ENCODE measurements at places on chromosomes 3 and 15. TPM values are rescaled to one million over a fixed set of nuclear protein-coding genes. Genes with fewer than 3 reads are reported as not detected.

CPNE9 gene
- 0.07 TPM for total RNA-seq

- no peaks in the 10 kb centered on the region for H3K36me3 ChIP-seq
- H3K4me1 ChIP-seq = no peaks in the 10 kb centered on the region
- no peak overlapping the region for H3K27ac ChIP-seq
- no peak overlapping the region for H3K4me3 ChIP-seq
Observed at GRCh38 chr15:70258369-70259027, 160.8 kb upstream of the TLE3 start.

ISY1 gene
- 18.1 TPM for total RNA-seq

- no peaks in the 10 kb centered on the region for H3K36me3 ChIP-seq
- peaks cover 4% of the 10 kb centered on the region for H3K27me3 ChIP-seq
- no peak overlapping the region for H3K4me3 ChIP-seq
- no peak for DNase-seq
- no peaks in the 10 kb centered on the region for H3K4me1 ChIP-seq
Observed at GRCh38 chr3:11737742-11738141, 94.0 kb upstream of the VGLL4 start.

- DNase-seq = peak; percentile 61
- H3K27ac ChIP-seq = no peak overlapping the region
- no peak overlapping the region for H3K4me3 ChIP-seq
- no peaks in the 10 kb centered on the region for H3K4me1 ChIP-seq
- no peaks in the 10 kb centered on the region for H3K36me3 ChIP-seq
Observed at GRCh38 chr3:97658668-97659285, 105.8 kb upstream of the ARL6 start.

DNA sequence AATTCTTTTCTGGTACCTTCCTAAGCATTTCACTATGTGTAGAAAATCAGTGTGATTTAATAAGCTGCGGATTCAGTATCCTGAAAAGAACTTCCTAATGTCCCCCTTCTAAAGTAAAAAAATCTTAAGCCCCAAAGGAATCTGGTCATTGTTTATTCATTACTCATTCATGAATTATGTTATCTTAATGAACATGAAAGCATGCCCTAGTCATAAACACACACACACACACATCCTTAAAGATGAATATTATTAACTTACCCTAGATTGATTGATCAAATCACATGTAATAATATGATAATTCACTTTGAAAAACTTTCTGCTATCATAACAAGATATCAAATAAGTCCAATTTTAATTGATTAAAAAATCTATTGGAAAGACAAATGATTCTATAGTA lies 96.4 kb upstream of the BFSP2 start:
- no peak overlapping the region for H3K4me3 ChIP-seq
- H3K27me3 ChIP-seq = 0 out of 2 replicates have a peak, but pooled peaks cover 4% of the 10 kb centered on the region
- no peaks in the 10 kb centered on the region for H3K4me1 ChIP-seq

- no peak overlapping the region for H3K4me3 ChIP-seq
- no peaks in the 10 kb centered on the region for H3K27me3 ChIP-seq
- H3K4me1 ChIP-seq = peaks cover 27% of the 10 kb centered on the region
- peak; percentile 59 for DNase-seq
Observed at GRCh38 chr3:65483480-65483879, 555.2 kb downstream of the MAGI1 start.

GRCh38 chr3:195587824-195588223 lies 4.1 kb upstream of the APOD start:
- no peak overlapping the region for H3K4me3 ChIP-seq
- no peaks in the 10 kb centered on the region for H3K27me3 ChIP-seq
- H3K36me3 ChIP-seq = no peaks in the 10 kb centered on the region

UROC1 gene
- total RNA-seq = not detected

CHST14 gene
- total RNA-seq = 12.2 TPM

FEZF2 gene
- not detected for total RNA-seq

RAMAC gene
- 43.8 TPM for total RNA-seq

KBTBD13 gene
- not detected for total RNA-seq

IMPG2 gene
- 0.17 TPM for total RNA-seq

- H3K27ac ChIP-seq = no peak overlapping the region
- H3K4me3 ChIP-seq = no peak overlapping the region
- H3K4me1 ChIP-seq = 0 out of 2 replicates have a peak, but pooled peaks cover 6% of the 10 kb centered on the region
- DNase-seq = no peak
- no peaks in the 10 kb centered on the region for H3K27me3 ChIP-seq
- no peaks in the 10 kb centered on the region for H3K36me3 ChIP-seq
Observed at GRCh38 chr3:27487383-27487782, 3.2 kb upstream of the SLC4A7 start.

TJP1 gene
- total RNA-seq = 102 TPM

PRRT3 gene
- total RNA-seq = 4.4 TPM

- no peaks in the 10 kb centered on the region for H3K36me3 ChIP-seq
- H3K27ac ChIP-seq = no peak overlapping the region
- H3K4me1 ChIP-seq = no peaks in the 10 kb centered on the region
- no peak overlapping the region for H3K4me3 ChIP-seq
Observed at GRCh38 chr3:144760831-144761230, 789.2 kb downstream of the DIPK2A start.

DNA sequence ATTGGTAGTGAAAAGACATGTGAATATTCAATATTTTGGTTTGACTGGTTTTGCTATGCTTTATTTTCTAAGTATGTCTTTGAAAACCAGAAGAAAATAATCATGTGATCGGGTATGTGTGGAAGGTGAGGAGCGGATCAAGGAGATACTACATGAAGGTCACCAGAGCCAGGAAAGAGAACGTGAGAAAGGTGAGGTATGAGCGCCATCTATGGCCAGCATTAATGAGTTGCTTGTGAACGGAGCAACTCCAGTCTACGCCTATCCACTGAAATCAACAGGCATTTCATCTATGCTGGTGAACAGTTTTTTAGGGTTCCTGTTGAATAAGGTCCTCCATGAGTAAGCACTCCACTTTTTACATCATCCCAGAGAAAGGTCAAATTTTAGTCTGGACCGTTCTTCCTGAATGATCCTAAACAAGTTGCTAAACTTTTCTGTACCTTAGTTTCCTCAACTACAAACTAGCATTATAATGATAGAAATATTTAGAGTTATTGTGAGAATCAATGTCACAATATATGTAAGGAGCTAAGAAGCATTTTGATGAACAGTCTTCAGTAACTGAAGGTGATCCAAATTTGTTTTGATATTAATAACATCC lies 1435.2 kb upstream of the CADM2 start:
- H3K36me3 ChIP-seq = no peaks in the 10 kb centered on the region
- H3K4me1 ChIP-seq = no peaks in the 10 kb centered on the region
- DNase-seq = peak; percentile 84
- H3K4me3 ChIP-seq = no peak overlapping the region
- H3K27ac ChIP-seq = no peak overlapping the region

- peak; percentile 18 for DNase-seq
- no peaks in the 10 kb centered on the region for H3K4me1 ChIP-seq
- no peak overlapping the region for H3K27ac ChIP-seq
- H3K36me3 ChIP-seq = no peaks in the 10 kb centered on the region
Observed at GRCh38 chr3:40237889-40238571, 71.5 kb upstream of the EIF1B start.

- no peak overlapping the region for H3K4me3 ChIP-seq
- no peaks in the 10 kb centered on the region for H3K27me3 ChIP-seq
- DNase-seq = no peak
Observed at GRCh38 chr3:149507491-149508324, 33.2 kb downstream of the TM4SF4 start.

CHRNA5 gene
- total RNA-seq = 11.0 TPM

GRCh38 chr3:18189282-18190050 lies 235.7 kb downstream of the SATB1 start:
- no peak overlapping the region for H3K4me3 ChIP-seq
- H3K27ac ChIP-seq = no peak overlapping the region
- no peaks in the 10 kb centered on the region for H3K4me1 ChIP-seq
- no peaks in the 10 kb centered on the region for H3K27me3 ChIP-seq
- DNase-seq = peak; percentile 8
- H3K36me3 ChIP-seq = no peaks in the 10 kb centered on the region

- H3K4me1 ChIP-seq = no peaks in the 10 kb centered on the region
- H3K4me3 ChIP-seq = no peak overlapping the region
- no peak for DNase-seq
- H3K36me3 ChIP-seq = no peaks in the 10 kb centered on the region
Observed at GRCh38 chr3:122993124-122993978, 34.2 kb downstream of the SEMA5B start.

GRCh38 chr15:74037171-74038117 lies 42.9 kb downstream of the PML start:
- no peak overlapping the region for H3K4me3 ChIP-seq
- H3K36me3 ChIP-seq = no peaks in the 10 kb centered on the region
- H3K27me3 ChIP-seq = no peaks in the 10 kb centered on the region
- H3K27ac ChIP-seq = no peak overlapping the region
- DNase-seq = no peak

ST3GAL6 gene
- total RNA-seq = 7.3 TPM

GRCh38 chr15:83115831-83116565 lies 8.6 kb downstream of the TM6SF1 start:
- DNase-seq = no peak
- H3K4me3 ChIP-seq = no peak overlapping the region
- H3K27me3 ChIP-seq = no peaks in the 10 kb centered on the region
- no peaks in the 10 kb centered on the region for H3K4me1 ChIP-seq
- no peaks in the 10 kb centered on the region for H3K36me3 ChIP-seq

DNA sequence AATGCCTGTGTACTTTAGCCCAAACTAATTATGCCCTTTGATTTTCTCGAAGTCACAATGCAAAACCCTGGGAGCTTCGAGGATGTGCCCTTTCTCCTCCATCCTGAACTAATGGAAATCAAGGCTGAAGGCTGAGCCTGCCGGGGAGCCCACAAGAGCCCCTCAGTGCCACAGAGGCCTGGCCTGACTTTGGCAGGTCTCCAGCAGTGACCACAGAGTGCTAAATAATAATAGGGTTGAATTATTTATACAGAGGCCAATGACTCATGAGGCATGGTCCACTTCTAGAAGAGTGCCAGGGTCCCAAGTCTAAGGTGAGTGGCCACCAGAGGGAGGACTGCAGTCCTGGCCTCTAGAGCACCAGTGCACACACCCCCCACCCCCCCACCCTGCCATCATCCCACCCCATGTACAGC lies 19.1 kb upstream of the GLCE start:
- no peak overlapping the region for H3K4me3 ChIP-seq
- DNase-seq = peak; percentile 55
- H3K4me1 ChIP-seq = no peaks in the 10 kb centered on the region
- H3K36me3 ChIP-seq = no peaks in the 10 kb centered on the region
- no peak overlapping the region for H3K27ac ChIP-seq

GRCh38 chr15:69869881-69870505 lies 227.7 kb downstream of the TLE3 start:
- peaks cover 4% of the 10 kb centered on the region for H3K4me1 ChIP-seq
- H3K27ac ChIP-seq = no peak overlapping the region
- H3K27me3 ChIP-seq = no peaks in the 10 kb centered on the region
- DNase-seq = no peak
- H3K4me3 ChIP-seq = no peak overlapping the region

- H3K4me1 ChIP-seq = peaks cover 38% of the 10 kb centered on the region
- DNase-seq = peak; percentile 44
- no peaks in the 10 kb centered on the region for H3K27me3 ChIP-seq
- H3K27ac ChIP-seq = peak overlapping the region; percentile 16
Observed at GRCh38 chr3:64190517-64191515, 34.5 kb downstream of the PRICKLE2 start.

DNA sequence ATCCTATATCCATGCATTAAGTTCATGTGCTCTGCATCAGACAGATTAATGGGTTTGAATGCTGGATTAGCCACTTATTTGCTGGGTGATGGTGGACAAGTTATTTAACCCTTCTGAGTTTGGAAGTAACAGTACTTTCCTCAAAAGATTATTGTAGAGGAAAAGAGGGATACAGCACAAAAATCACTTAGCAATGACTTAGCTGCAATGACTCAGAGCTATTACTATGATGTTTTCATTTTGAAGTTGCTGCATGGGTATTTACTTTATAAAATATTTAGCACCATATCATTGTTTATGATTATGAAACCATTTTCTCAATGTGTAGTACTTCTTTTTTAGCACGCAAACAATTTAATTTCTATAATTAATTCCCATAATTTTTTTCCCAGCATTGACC lies 248.4 kb downstream of the MYRIP start:
- no peaks in the 10 kb centered on the region for H3K4me1 ChIP-seq
- H3K4me3 ChIP-seq = no peak overlapping the region
- no peak for DNase-seq
- H3K27me3 ChIP-seq = 0 out of 2 replicates have a peak, but pooled peaks cover 4% of the 10 kb centered on the region
- no peak overlapping the region for H3K27ac ChIP-seq

DNA sequence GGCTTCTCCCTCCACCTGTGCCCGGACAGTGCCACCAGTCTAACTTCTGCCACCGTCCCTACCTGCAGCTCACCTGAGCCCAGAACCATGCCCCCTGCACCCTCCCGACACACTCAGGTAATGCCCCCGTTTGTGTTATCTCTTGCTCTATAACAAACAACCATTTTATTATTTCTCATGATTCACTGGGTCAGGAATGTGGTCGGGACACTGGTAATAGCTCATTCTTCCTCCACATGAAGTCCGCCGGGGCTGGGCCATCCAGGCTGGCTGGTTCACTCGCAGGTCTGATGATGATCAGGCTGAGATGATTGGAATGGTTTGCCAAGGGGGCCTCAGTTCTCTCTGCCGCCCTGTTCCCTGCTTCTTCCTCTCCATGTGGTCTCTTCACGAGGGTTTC lies 20.3 kb upstream of the NR2E3 start:
- peak; percentile 88 for DNase-seq
- no peaks in the 10 kb centered on the region for H3K36me3 ChIP-seq
- peak overlapping the region; percentile 12 for H3K4me3 ChIP-seq
- H3K4me1 ChIP-seq = peaks cover 41% of the 10 kb centered on the region
- H3K27ac ChIP-seq = peak overlapping the region; percentile 96

DNA sequence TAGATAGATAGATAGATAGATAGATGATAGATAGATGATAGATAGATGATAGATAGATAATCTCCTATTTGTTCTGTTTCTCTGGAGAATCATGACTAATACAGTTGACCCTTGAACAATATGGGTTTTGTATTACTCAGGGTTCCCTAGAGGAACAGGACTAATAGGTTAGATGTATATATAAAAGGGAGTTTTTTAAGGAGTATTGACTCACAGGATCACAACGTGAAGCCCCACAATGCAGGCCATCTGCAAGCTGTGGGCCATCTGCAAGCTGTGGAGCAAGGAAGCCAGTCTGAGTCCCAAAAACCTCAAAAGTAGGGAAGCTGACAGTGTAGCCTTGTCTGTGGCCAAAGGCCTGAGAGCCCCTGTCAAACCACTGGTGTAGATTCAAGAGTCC lies 67.6 kb downstream of the PYDC2 start:
- DNase-seq = peak; percentile 32
- H3K27me3 ChIP-seq = 0 out of 2 replicates have a peak, but pooled peaks cover 4% of the 10 kb centered on the region
- no peak overlapping the region for H3K4me3 ChIP-seq
- H3K36me3 ChIP-seq = no peaks in the 10 kb centered on the region
- H3K4me1 ChIP-seq = no peaks in the 10 kb centered on the region
- no peak overlapping the region for H3K27ac ChIP-seq

IL5RA gene
- total RNA-seq = not detected

SI gene
- not detected for total RNA-seq

TNIK gene
- 12.0 TPM for total RNA-seq

DNA sequence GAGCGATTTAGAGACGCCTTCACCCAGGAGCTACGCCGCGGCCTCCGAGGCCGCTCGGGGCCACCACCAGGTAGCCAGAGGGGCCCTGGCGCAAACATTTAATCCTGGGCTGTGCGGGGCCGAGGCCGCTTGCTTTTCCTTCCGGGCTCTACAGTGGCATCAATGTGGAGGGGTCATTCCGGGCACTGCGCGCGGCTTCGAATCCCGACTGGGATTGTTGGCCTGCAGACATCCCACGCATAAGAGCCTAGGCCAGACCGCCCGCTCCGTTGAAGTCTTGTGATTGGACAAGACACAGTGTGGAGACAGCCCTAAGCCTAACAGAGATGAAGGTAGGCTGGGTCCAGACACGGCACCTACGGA lies 568 bp upstream of the NCBP2 start:
- H3K27me3 ChIP-seq = no peaks in the 10 kb centered on the region
- peak overlapping the region; percentile 23 for H3K27ac ChIP-seq
- DNase-seq = no peak
- H3K36me3 ChIP-seq = peaks cover 24% of the 10 kb centered on the region
